ACHN (cell line): ENCODE measurements at places on chromosomes 11 and 22.

DNA sequence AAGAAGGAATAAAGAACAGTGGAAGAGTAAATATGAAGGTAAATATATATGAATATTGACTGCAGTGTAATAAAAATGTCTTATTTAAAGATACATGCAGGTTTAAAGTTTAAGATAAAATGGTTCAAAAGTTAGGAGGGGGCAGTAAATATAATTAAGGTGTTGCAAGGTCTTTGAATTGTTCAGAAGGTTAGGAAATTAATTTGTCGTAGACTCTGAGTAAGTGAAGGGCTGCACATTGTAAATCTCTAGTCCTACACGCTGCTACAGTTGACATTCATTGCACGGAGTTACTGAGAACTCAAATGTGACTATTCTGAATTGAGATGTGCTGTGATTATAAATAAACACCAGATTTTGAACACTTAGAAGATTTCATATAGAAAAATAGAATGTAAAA, 69.8 kb upstream of the PRODH start:
- no peak for DNase-seq

GRCh38 chr22:45010532-45010900, 711 bp upstream of the PHF21B start:
- DNase-seq: no peak

GRCh38 chr11:93288079-93288478, 42.5 kb upstream of the DEUP1 start:
- no peak for DNase-seq

GRCh38 chr11:17838102-17838501, 103.5 kb downstream of the KCNC1 start:
- no peak for DNase-seq

GRCh38 chr11:8087185-8087584, 6.2 kb downstream of the TUB start:
- peak; percentile 18 for DNase-seq

DNA sequence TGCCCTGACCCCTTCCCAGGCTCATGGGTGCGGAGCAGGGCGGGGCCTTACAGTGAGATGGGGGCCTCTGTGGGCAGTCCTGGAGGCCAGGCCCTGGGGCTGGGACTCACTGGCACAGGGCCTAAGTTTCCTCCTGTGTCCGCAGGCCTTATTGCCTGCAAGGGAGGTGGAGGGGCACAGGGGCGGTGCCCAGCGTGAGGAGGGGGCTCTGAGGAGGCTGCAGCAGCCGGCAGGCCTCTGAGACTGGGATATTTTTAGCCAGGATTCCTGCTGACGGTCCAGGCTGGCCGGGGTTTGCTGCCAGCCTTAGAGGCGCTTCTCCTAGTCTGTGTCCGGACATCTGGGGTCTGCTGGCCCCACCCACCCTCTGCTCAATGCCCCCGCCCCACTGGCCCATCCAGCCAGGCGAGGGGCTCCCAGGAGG, 5.7 kb upstream of the RTN4R start:
- DNase-seq: no peak

DNA sequence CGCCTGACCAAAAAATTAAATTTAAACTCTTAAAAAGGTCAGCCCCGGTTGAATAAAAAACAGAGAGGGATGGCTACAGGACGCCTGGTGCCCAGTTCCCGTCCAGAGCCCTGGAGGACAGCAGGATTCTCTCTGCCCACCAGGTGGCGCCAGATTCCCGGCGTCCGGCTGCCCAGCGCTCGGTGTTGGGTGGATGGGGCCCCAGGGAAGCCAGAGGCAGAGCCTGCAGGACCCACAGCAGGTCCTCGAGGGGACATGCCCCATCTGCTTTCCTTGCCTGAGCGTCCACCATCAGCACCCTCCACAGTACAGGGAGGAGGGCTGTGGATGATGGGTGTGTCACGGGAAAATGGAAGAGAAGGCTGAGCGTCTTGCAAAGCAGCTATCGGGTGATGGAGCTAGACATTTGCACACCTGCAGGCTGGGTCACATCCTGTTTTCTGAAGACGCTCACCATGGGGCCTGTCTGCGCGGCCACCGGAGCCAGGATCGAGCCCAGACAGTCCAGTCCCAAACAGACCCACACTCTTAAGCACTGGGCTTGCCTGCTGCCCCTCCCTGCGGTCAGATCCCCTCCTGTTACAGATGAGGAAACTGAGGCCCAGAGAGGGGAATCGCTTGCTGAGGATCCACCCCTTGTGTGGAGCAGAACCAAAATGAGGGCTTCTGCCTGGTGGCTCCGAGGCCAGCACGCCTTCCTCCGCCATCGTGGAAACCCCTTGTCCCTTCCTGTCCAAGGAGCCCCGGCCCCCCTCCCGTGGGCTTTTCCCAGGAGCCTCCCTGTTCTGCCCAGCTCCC, 18.5 kb upstream of the CBX7 start:
- DNase-seq: peak; percentile 74

- no peak for DNase-seq
These were observed 43.1 kb downstream of the LRP5 start for GRCh38 chr11:68355471-68355870.

GRCh38 chr11:14554959-14555358, 34.8 kb upstream of the PSMA1 start:
- no peak for DNase-seq

DNA sequence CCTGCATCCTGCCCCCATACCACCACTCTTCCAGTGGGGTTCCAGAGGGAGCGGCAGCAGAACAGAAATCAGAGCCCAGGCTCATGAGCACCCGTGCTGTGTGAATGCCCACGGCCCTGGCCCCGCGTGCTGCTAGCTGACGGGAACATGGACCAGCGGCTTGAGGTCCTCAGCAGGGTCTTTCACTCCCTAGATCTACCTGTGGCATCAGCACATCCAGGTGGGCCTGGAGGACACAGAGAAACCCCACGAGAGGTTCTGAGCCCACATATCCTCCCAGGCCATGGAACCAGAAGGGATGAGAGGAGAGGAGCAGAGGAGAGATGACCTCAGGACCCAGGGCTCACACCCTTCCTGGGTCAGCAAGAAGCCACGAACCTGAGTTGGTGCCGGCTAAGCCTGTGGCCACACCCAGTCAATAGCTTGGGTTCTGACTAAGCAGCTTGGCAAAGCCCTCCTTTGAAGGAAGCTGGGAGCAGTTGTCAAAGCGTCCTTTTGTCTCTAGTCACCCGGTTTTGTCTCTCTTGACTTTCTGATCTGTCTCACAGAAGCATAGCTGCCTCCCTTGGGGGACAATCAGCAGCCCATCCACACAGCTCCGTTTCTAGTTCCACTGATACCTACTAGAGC, 89.3 kb upstream of the LMO1 start:
- no peak for DNase-seq

GRCh38 chr11:65315204-65315865, 669 bp downstream of the CDC42EP2 start:
- peak; percentile 64 for DNase-seq

DNA sequence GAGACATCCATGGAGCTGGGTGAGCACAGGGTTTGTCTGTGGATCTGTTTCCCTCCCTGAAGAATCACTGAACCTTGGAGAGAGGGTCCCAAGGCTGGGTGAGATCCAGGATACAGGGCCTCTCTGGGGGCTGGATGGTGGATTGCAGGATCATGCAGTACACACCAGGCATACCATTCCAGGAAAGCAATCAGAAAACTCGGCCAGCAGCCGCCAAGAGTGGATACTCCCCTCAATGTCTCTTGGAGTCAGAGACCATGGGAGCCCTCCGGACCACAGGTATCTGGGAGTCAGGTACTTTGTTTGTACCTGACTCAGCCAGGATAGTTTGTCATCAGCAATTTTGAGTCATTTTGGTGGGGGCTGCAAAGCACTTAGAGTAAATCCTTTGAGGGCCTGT, 14.6 kb upstream of the SYT13 start:
- no peak for DNase-seq

DNA sequence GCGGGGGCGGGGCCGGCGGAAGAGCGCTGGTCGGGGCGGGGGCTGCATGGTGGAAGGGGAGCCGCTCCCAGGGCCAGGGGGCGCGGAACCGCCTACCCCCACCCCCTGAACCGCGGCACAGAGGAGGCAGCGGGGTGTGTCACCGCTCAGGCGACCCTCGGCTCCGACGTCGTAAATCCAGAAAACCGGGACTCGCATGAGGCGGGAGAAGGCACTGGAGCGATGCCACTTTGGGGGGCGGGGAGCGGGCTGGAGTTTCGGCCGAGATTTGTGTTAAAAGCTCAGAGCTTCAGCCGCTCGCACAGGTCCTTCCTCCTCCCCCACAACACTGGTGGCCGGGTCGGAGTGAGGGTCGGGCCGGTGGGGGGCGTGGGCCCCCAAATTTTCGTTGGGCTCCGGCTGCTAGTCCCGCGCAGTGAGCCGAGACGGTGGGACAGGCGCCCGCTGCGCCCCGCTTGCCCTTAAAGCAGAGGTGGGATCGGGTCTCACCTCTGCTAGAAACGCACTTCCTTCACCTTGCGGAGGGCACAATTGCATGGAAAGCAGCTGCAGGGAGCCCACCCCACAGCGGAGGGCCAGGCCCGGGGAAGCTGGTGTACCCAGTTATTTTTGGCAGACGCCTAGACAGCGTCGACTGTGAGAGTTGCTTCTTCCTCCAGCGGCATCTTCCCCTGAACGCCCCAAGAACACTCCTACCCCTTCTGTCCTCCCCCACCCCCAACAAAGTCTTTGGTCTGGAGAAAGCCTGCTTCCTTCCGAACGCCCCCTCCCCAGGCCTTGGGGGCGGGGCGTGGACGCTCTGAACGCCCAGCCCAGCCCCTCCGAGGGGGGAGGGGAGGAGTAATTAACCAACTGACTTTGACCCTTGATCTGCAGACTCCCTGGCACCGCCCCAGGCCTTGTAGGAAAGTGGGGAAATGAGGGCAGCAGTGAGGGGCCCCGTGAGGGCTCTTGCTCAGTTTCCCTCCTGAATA, 1.1 kb downstream of the OVOL1 start:
- DNase-seq: no peak

DNA sequence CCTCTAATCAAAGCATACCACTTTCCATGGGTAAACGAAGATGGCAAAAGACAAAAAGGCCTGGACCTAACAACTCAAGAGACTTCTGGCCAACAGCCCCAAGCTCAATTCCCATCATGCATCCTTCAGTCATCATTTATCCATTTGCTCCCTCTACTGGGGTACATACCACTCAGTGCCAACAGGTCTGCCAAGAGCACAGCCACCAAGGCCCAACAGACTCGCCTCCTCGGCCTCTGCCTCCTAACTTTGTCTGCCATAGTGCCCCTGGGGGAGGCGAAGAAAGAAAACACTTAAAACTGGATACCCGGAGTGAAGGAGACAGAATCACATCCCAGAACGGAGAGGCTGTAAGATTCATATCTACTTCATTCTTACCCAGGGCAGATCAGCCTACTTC, 1.1 kb downstream of the HYOU1 start:
- DNase-seq: peak; percentile 48

GRCh38 chr22:49469896-49470740, 357.6 kb downstream of the BRD1 start:
- DNase-seq: no peak

DNA sequence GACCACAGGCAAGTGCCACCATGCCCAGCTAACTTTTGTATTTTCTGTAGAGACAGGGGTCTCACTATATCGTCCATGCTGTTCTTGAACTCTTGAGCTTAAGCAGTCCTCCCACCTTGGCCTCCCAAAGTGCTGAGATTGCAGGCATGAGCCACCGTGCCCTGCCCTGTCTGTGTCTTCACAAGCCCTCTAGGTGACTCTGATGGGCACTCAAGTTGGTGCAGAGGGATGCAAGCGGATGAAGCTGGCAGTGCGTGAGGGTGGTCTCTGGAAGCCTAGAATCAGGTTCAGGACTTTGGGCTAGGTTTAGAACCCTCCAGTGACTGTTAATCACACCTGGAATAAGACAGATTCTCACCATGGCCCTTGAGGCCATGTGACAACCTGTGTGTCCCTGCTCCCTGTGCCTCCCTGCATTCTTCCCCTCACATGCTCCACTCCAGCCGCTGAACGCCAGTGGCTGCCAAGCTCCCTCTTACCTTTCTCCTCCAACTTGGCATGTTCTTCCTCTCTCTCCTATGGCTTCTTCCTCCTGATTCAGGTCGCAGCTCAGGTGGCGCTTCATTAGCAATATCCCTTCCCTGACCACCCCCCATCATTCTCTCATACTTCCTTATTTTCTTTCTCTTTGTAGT, 242.3 kb upstream of the TBCEL start:
- DNase-seq: no peak

DNA sequence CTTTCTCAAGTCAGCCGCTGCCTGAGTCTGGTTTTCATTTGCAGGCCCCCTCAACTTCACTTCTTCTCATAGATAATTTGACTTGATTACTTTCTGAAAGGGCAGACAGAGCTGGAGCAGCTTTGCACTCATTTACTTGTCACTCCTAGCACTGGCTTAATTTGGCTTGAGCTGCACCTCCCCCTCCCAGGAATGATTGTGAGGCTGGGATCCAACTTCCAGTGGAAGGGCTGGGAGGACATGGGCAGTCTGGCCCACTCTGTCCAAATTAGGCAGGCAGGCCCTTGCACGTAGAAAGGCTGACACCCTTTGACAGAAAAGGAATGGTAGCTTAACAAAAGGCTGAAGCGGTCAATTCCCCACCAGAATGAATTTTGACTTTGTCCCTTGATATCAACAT, 453.9 kb downstream of the ETS1 start:
- DNase-seq: no peak

GRCh38 chr11:88478136-88478815, 140.7 kb upstream of the CTSC start:
- no peak for DNase-seq

GRCh38 chr11:114295676-114296604, at the start of gene NNMT:
Gene NNMT (plus strand): TSS chr11:114296399. CDS start chr11:114296557, 158 bp downstream.
- peak; percentile 97 for DNase-seq

DNA sequence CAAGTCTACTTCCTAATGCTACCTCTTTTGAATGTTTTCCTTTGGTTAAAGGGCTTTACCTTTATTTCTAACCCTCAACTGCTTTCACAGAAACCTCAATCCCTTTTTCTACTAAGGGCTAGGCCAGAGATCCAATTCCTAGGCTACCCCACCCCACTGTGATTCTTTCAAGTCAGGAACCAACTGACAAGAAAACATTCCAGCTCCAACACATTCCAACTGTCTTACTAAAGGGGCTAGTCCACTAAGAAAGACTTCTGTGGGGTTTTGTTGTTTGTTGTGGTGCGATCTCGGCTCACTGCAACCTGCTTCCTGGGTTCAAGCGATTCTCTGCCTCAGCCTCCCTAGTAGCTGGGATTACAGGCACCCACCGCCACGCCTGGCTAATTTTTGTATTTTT, 151.3 kb downstream of the APOL5 start:
- DNase-seq: no peak

GRCh38 chr11:80899381-80899780, 1458.6 kb upstream of the TENM4 start:
- no peak for DNase-seq

DNA sequence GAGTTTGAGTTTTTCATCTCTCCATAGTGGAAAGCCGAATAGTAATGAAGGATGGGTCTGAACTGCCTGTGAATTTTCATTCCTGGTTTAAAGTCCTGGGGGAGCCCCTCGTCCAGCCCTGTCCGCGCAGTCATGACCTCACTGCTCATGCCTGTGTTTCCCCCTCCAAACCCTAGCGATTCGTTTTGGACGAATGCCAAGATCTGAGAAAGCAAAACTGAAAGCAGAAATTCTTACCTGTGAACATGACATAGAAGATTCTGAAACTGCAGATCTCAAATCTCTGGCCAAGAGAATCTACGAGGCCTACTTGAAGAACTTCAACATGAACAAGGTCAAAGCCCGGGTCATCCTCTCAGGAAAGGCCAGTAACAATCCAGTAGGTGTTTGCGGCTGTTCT, 30.5 kb downstream of the CDPF1 start:
- no peak for DNase-seq

GRCh38 chr11:68010090-68011041, at the start of gene ALDH3B1:
Gene ALDH3B1 (plus strand): TSS chr11:68010327. CDS start chr11:68015298, 4,971 bp downstream.
- peak; percentile 89 for DNase-seq
